Stimulated activated CD4-positive, alpha-beta T cell treated with anti-CD3 and anti-CD28 coated beads, TNF-alpha, amount 100 ng/mL, for 1 hour (primary cell): ENCODE measurements at places on chromosomes 12 and 14.

GRCh38 chr12:11656550-11656949, 7.1 kb downstream of the ETV6 start:
- DNase-seq = no peak

DNA sequence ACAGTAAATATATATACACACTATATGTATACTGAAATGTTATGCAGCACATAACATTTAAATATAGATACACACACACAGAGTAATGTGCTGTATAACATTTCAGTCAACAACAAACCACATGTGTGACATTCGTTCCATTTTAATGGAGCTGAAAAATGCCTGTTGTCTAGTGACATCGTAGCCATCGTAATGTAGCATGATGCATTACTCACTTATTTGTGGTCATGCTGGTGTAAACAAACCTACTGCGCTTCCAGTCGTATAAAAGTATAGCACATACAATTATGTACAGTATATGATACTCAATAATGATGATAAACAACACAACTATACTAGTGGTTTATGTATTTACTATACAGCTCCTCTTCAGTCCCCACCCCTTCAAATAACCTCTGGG, 119.0 kb upstream of the SLC38A4 start:
- DNase-seq = no peak

DNA sequence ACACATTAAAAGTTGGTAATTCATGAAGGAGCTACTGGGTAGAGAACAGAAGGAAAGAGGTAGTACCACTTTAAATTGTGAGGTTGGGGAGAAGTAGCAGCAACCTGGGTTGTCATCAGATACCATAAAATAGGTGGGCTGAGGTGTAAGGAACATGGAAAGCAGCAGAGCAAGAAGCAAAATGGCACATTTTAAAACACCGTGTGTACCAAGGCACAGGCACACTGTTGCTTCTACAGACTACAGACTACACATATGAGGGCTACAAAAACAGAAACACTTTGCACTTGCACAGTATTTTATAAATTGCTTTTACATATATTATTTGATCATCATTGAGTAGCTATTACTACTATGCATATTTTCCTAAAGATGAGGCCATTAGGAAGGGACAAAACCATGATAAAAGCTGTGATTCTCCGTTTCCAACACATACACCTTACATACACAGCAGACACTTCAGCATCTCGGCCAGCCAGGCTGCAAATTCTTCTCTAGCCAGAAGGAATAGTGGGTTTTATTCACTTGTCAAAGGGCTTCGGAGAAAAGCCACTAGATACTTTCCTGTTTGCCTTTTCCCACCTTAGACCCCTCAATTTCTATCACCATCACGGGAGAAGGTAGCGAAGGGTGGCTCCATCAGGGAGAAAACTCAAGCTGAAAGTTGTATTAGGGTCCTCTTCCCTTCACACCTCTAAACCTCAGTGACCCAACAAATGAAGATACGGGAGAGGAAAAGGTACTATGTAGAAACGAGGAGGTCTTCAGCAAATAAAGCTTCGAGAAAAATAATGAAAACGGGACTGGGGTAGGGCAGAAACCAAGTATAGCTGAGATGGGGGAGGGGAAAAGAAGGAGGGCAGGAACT, 1.6 kb downstream of the PYM1 start:
- DNase-seq = no peak

DNA sequence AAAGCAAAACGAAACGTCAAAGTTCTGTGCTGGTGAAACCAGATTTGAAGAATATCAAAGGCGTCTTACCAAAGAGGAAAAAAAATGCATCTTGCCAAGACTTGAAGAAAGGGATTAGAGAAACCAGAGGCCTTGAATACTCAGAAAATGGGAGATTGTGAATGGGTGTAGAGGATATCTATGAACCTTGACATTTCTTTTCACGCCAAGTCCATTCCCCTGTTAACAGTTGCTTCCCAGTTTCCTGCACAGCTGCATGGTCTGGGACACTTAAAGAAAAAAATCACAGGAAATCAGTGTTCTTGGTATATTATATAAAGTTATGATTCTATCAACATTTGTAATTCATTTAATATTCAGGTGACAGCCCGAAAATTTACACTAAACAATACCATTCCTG, 1.4 kb upstream of the GTF2A1 start:
- no peak for DNase-seq

GRCh38 chr14:68666236-68666635, 126.6 kb downstream of the ZFP36L1 start:
- DNase-seq = no peak

DNA sequence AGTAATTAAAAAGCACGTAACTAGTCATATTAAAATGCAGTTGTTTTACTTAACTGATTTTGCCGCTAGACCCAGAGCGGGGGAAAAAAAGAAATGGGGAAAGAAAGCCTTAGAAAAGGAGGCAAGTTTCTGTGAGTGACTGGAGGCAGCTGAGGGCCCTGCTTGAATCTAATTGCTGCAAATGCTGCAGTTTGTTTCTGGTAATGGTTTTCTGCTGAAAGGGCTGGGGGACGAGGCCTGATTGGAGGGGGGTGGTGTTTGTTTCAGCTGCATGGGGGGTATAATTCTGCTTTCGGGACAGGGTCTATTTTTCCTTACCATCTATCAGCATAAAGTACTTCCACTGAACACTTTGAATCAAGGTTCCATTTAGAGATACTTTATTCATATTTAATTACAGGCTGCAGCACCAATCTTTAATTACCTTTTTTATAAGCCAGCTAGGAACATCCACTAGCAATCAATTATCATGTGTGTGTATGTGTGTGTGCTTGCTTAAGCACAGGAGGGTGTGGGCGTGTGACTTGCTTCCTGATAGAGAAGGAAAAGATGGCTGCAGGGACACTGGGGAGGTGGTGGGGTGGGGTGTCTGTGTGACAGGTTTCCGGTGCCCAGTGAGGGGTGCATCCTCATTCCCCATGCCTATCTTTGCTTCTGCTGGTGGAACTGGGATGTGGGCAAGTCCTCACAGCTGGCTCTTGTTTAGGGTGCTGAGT, 83.4 kb downstream of the ADCK1 start:
- DNase-seq = no peak
